ENCODE measurements at places on chromosomes 2 and 18.

DNA sequence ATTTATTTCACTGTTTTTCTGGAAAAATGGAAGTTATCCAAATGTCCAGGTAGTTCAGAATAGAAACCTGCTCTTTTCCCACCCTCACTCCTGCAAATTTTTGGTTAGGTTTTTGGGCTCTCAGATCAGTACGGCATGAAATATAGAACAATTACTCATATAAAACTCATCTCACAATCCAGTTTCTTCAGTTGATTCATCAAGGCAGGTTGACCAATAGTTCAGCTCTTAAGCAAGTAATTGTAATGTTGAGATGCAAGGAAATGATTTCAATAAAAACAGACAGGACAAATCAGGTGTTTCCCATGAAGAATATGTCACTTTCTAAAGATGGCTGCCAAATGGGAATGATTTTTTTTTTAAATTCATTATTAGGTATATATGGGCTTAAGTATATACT lies 2.0 kb downstream of the RAB27B start:
- no peak for DNase-seq

- DNase-seq, result no peak
These were observed 33.7 kb downstream of the CTIF start for GRCh38 chr18:48572402-48573126.

- DNase-seq, result peak; percentile 17
These were observed 258.6 kb downstream of the NRXN1 start for GRCh38 chr2:50773211-50773932.

DNA sequence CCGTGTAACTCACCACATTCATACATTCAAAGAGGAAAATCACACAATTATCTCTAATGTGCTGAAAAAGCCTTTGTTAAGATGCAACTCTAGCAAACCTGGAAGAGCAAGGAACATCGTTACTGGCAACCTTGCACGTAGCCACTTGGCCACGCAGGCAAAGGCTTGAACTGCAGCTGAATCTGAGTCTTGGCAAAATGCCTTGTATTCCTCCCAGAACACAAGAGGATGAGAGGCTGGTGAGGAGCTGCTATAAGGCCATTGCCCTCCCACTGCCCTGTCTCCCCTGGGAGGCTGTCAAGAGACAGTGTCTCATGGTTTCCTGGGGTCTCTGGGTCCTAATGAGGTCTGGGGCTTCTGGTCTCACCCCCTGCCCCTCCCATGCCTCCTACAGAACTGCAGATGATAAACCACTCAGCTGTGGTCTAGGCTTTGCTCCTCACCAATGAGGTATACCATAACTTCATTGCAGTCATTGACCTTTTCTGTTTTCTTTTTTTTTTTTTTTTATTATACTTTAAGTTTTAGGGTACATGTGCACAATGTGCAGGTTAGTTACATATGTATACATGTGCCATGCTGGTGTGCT lies 141.4 kb downstream of the SPP2 start:
- no peak for DNase-seq

- no peak for DNase-seq
These were observed 110.2 kb downstream of the MDH1 start for GRCh38 chr2:63698786-63699548.

DNA sequence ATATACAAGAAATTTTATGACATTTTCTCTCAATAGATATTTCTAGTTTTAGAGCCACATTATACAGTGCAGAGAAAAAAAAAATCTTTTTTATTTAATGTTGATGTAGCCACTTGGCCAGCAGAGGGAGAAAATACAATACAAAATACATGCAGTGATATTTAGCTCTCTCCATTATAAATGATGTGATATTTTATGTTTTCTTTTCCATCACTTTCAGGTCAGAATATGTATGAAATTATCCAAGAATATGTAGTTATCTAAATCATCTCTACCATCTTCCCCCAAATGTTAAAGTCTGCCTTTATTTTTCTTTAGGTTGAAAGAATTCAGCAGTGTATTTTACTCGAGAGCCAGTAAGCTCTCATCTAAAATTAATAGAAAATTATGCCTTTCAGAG lies 533.6 kb upstream of the FSHR start:
- no peak for DNase-seq

- DNase-seq, result no peak
These were observed 74.1 kb downstream of the SMIM21 start for GRCh38 chr18:75353357-75353756.

DNA sequence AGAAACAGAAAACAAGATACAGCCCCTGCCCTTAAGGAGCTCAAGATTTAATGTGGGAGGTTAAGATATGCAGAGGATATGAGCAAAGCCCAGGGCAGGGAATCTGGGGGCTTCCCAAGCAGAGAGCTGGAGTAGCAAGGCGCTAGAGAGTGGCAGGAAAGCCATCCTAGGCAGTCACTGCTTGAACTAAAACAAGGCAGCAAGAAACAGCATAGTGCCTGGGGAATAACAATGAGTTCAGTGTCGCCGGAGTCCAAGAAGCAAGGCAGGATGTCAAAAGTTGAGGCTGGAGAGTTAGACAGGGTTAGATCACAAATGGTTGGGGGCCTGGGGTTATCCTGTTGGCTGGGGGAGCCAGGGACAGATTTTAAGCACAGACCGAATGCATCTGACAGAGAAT lies 24.6 kb downstream of the CDH2 start:
- DNase-seq, result no peak

- DNase-seq, result no peak
These were observed 26.4 kb downstream of the THNSL2 start for GRCh38 chr2:88196490-88197087.

DNA sequence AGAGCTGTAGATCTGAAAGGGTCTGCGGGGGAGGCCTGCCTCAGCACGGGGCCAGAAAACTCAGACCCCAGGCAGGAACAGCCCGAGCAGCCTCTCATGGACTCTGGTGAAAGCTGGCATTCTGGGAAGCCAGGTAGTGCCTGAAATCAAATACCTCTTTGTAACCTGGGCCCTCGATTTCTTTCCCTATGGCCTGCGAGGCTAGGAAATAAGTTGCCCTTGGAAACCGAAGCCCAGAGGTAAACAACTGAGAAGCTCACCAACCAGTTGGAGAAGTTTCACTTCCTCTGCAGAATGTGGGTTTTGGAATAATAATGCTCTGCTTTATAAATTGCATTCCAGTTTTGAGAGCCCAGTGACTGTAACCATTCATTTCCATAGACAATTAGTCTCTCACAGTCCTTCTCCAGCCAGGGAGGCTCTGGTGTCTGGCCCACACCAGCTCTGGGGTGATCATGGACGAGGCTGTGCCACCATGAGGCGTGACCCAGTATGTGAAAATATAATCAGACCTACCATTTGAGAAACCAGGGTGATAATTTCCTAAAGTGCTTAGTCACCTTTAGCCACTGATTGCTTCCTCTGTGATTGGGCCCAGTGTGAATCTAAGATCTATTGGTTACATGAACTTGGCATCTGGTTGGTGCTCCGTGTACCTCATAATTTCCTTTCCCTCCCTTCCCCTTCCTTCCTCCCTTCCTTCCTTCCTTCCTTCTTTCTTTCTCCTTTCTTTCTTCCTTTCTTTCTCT lies 133.1 kb upstream of the PELI1 start:
- no peak for DNase-seq

GRCh38 chr18:427005-427404 lies 73.5 kb downstream of the COLEC12 start:
- DNase-seq, result no peak

DNA sequence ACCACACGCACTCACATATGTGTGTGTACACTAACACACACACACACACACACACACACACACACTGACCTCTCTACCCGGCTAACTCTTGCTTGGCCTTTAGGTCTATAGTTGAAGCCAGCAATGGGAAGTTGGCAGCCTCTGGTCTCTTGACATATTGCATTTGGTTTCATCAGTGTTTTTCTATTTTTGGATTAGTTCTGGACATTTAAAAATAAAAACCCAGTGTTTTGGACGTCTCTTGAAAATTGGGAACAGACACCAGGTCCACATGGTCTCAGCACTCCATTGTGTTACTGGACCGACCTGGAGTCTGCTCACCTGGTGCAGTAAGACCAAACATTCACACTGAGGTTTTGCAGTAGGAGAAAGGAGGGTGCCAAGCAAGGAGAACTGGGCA lies 50.4 kb upstream of the AFF3 start:
- DNase-seq, result peak; percentile 43

DNA sequence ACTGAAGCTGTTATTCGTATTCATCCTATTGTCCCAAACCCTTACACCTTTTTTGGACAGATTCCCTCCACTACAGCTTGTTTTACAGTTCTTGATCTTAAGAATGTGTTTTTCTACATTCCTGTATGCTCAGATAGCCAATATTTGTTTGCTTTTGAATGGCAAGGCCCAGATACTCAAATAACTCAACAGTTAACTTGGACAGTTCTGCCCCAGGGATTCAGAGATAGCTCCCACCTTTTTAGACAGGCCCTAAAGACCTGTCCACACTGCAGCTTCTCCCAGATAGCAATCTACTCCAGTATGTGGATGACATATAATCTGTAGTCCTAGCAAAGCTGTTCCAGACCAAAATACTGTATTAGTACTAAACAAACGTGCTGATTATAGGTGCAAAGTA lies 7.1 kb upstream of the AGXT start:
- DNase-seq, result no peak

DNA sequence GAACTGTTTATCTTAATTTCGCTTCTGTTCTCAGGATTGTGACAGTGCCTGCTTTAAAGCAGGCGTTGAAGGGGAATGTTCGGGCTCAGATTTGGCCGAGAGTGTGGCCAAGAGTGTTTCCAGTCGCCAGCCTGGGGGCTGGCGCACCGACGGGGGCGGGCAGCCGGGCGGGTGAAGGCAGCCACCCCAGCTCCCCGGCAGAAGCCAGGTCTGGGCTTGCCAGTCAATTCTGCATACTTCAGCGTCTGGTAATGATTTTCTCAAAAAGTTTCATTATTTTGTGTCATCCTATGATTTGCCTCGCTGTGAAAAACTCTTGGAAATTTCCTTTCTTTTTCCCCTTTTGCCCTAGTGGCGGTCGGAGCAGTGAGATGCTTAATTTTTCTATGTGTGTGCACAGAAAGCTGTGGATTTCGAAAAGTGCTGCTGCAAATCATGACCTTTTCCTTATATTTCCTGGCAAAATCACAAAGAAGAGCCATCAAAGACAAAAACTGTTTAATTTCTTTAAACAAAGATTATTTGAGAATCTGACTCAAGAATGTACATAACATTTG lies 856 bp downstream of the FAM228A start:
- no peak for DNase-seq

DNA sequence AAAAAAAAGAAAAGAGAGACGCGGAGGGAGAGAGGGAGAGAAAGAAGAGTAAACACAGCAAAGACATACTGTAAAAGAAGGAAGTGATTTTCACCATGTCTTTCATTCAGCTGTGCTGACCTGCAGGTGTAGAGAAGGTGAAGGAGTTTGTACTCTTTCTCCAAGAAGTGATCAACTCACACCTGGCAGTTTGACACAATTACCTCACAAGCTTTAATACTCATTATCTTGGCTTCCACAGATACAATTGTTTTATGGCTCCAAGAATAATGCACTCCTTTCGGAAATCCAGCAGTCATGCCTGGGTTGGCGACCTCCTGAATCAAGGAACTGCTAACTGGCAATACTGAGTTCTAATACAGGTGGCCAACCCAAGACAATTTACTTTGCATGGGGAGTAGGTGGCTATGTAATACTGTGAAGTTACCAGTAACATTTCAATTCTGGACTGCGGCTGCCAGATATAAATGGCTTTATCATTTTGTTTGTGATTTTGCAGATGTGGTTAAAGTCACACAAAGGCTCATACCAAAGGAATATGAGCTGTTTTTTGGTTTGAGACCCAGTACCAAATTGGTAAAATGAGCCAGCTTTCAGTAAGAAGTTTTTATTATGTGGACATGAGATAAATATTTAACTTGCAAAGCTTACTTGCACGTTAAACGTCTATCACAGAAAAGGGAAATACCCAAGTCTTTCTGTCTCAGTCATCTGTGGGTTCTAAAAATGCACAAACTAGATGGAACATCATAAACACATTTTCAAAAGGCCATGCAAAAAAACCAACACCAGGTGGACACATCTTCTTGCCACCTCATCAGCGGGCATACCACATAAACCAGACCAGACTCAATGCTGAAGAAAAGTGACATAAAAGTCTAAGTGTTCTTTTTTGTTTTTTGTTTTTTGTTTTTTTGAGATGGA lies 69.3 kb downstream of the NCKAP5 start:
- no peak for DNase-seq

DNA sequence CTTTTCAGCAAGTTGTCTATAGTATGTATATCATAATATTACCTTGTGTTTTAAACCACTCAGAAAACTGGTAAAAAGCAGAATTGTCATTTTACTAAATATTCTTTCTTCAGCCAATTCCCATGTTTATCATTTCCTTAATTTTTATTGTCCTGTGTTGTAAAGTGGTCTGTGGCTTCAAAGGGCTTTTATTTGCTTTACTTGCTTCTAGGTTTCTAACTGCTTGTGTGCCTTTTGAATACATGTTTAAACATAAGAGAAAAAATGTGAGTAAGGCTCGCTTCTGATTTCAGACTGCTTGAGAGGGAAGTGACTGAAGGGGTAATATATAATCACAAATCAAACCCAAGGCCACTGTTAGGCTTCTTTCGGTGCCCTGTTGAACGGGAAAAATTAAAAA lies 407.5 kb upstream of the NRP2 start:
- no peak for DNase-seq
